Activated CD4-positive, alpha-beta T cell treated with anti-CD3 and anti-CD28 coated beads for 48 hours (primary cell): ENCODE measurements at places on chromosomes 4 and X.
A peak's percentile ranks its signal among the peaks of the same experiment; 100 is the strongest.

- no peak for DNase-seq
These were observed 28.5 kb downstream of the TBCK start for GRCh38 chr4:106287353-106287969.

DNA sequence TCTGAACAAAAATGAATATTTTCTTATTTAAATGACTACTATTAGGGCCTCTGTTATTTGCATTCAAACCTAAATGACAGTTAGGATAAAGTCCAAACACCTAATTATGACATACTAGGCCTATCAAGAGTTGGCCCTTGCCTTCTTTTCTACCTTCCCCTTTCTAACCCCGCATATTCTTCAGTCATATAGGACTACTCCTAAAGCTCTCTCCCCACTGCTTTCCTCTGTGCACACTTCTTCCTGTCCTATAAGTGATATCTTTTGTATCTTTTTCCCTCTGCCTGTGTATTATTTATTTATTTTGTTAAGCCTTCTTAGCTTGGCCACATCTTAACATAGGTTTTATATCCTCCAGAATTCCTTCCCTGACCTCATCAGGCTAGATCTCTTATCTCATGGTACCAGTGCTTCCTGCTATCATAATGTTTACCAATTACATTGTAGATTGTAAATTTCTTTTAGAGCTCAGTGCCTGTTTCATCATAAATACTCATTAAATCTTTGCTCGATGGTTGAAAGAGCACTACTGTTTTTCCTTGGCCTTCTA, 22.5 kb downstream of the ERVMER34-1 start:
- no peak for DNase-seq

DNA sequence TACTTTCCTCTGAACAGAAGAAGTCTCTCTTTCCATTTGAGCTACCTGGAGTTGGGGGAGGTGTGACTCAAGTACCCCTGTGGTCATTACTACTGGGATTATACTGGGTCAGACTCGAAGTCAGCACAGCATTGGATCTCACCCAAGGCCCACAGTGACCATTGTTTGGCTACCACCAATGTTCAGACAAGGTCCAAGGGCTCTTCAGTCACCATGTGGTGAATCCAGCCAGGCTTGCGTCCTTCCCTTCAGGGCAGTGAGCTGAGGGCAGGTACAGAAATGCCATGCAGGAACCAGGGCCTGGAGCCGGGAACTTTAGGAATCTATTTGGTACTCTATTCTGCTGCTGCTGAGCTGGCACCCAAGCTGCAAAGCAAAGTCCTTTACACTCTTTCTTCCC, 5.5 kb upstream of the SLC4A4 start:
- no peak for DNase-seq

DNA sequence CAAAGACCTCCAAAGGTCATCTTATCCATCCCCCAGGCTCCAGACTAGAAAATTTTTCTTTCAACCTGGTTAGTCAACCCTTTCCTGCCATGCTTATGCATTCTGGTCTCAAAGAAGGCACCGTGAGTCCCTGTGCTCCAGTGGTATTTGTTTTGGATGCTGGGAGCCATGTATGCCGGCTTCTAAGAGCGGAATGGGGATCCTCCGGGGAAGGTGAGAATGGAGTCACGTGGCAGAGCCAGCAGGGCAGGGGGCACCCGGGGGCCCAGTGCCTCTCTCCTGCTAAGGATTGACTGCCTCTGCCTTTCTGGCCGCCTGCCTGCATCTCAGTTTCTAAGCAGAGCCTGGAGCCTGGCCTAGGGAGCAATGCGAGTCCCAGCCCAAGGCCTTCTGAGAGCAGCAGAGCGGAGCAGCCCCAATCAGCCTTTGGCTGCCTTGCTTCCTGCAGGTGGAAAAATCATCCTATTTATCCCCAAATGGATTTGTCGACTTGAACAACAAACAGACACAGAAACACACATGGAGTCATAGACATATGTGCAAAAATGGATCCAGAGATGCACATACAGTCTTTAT, 141.0 kb downstream of the PJA1 start:
- DNase-seq = no peak

- DNase-seq = no peak
These were observed 29.7 kb upstream of the PPP2R2C start for GRCh38 chr4:6502147-6502546.

DNA sequence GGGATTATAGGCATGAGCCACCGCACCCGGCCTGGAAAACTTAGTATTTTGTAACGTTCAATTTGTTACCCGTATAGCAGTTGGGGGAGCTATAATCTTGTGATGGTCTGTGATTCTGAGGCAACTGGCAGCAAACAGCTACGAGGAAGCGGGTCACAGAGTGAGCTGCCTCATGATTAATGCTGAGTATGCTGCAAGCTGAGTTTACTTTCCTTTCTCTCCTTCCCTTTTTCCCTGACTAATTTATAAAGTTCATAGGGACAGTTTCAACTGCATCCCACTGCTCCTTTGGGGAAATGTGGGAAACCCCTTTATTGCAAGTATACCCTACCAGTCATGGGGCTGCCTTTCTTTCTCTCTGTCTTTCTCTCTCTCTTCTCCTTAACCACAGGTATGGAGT, 17.7 kb upstream of the ELOVL6 start:
- no peak for DNase-seq

GRCh38 chrX:121000589-121000988, 15.0 kb upstream of the CT47A1 start:
- DNase-seq = no peak

DNA sequence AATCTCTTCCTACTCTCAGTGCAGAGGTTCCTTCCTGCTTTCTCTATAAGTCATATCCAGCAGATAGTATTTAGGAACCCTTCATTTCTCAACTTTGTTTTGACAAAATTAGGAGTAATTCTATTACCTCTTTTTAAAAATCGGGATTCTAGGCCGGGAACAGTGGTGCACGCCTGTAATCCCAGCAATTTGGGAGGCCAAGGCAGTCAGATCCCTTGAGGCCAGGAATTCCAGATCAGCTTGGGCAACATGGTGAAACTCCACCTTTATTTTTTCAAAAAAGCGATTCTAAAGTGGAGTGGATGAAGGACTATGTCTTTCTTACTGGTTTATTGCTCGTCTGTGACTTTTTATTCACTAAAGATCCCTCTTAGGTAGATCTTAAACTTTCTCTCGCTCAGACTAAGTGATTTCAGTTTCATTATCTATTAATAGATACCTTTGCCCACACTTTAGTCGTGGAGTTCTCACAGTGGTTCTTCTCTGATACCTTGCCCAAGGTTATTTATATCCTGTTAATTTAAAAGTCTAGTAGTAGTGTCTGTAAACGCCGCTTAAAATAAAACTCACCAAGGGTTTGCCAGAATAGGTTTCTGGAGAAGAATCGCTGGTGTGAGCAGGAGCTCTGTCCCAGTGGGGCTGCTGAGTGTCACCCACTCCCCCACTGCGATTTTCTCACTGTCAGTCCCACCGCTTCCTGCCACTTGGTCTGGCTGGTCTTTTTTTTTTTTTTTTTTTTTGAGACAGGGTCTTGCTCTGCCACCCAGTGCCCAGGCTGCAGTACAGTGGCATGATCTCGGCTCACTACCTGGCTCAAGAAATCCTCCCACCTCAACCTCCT, 27.0 kb upstream of the TMEM131L start:
- DNase-seq = peak; percentile 32

GRCh38 chr4:22531311-22532019, 15.6 kb upstream of the ADGRA3 start:
- no peak for DNase-seq

DNA sequence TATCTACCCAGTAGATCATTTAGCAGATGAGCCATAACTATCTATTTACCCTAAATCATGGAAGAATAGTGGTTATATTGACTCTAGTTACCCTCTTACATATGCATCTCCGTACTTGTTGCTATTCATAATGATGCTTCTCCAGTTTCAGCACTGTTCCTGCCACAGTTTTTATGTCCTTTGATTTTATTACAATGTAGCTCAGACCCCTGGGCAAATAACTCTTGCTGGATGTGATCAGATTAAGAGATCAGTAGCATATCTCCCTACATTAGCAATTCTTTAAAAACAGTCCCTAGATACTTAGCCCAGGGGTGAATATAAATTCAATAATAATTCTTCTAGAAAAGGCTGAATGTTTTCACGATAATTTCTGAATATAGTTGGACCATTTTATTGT, 696.5 kb downstream of the ADGRL3 start:
- DNase-seq = no peak

DNA sequence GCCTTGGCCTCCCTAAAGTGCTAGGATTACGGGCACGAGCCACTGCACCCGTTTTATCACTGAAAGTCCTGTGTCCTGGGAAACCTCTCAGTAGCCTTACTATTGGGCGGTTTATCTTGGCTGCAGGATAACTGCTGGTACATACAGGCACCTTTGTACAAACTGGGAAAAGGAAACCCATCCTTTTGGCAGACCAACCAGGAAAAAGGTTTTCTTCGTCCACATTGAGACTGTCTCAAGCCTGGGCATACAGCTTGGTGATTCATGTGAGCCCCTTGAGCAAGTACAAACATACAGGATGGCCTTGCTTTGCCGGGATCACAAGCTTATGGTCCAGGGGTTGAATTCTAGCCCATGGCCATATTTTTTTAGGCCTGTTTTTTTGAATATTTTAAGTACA, 32.8 kb downstream of the RWDD4 start:
- DNase-seq = no peak

DNA sequence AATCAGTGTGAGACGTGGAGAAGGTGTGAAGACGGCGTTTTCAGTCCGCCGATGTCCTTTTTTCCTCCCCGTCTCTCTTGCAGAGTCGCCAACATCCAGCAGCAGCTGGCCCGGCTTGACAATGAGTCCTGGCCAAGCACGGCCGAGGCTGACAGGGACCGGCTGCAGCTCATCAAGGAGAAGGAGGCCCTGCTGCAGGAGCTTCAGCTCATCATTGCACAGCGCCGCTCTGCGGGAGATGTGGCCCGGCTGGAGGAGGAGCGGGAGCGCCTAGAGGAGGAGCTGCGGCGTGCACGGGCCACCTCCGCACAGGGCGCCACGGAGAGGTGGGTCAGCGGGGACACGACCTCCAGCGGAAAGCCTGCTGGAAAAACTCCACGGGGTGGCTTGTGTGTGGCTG, 47.1 kb upstream of the CLCN4 start:
- DNase-seq = no peak

DNA sequence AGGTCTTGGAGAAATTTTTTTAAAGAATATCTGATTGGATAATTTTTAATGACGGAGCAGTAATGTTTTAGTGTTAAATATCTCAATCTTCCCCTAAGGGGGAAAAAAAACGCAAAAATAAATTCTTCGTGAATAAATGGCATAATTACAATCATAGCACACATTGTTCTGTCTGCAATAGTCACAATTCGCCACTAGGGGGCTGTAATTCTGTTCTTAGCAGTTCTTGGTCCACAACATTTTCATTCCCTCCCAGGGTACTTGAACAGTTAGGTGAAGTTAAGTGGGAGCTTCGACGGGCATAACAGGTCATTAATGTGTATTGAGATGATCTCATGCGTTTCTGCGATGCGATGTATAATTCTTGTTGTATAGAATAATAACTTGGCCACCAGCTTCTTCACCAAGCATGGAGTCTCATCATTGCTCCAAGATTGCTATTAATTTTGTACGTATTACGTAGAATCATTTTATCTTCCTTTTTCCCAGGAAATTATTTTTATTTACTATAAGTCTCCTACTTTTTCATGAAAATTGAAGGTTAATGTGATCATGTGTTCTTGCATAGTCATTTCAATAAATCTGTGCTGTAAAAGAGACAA, 27.2 kb downstream of the HTR2C start:
- peak; percentile 18 for DNase-seq

DNA sequence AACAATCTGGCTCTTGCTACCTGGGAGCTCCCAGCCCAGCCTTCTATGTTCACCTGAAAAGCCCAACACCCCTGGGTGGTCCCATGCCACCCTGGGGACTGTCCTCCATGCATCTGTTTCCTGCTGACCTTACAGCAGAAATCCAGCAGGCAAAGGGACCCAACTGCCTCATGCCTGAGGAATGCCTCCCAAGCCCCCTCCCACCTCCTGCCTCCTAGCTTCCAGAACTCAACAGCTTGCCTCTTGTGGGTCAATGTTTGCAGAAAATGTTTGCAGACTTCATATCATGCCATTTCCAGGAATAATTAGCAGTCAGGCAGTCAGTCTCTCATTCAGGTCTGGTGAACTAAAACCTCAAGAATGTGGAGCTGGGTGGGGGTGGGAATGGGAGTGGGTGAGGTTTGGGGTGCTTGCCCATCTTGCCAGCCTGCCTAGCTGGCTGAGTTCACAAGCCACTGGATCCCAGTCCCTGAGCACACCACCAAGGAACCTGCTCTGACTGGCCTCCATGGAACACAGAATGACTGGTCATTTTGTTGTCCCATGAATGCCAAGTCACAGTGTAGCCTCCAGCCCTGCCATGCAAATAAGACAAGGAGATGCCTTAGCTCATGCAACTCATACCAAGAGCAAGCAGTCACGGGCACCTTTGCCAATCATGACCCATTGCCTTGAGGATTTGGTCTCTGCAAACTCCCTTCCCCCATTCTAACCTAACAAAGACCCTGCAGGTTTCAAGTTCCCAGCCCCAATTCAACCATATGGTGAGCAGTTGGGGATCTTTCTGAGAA, 12.1 kb upstream of the PLAC1 start:
- DNase-seq = no peak

DNA sequence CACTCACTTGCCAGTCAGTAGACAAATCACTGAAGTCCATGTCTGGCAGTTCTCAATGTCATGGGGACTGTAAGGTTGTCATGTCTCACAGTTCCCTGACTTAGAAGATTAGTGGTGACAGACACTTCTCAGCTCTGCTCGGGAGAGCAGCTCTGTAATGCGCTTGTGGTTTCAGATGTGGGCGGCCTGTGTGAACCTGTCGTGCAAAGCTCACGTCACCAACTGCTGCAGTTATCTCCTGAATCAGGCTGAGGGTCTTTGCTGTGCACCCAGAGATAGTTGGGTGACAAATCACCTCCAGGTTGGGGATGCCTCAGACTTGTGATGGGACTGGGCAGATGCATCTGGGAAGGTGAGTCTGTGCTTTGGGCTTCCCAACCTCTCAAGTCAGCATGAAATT, at the start of gene IL9R:
Gene IL9R, plus strand, starts transcription at position 261 of the 400 bp plus-strand sequence. Its CDS starts 64 bp downstream, at position 325.
- peak; percentile 65 for DNase-seq

- DNase-seq = no peak
These were observed 20.9 kb downstream of the FAM9C start for GRCh38 chrX:13023567-13023966.

DNA sequence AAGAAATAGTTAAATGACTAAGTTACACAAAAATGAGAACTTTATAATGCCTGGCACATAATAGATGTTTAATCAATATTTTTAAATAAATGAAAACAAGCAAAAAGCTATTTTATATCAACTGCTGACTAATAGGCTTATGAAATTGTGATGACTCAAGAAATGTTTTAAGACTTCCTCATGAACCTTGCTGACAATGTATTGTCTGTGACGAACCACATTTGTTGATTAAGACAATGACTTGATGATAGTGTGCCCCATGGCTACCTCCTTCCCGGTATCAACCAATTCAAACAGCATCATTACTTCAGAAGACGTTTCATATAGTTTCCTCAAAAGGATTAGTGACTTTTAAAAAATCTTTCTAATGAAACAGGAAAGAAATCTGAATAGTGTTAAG, 7.9 kb downstream of the CXCL6 start:
- DNase-seq = no peak

- DNase-seq = no peak
These were observed 569.4 kb downstream of the GABRG1 start for GRCh38 chr4:45554423-45554822.
